ENCODE measurements at places on chromosomes 3 and 15.

DNA sequence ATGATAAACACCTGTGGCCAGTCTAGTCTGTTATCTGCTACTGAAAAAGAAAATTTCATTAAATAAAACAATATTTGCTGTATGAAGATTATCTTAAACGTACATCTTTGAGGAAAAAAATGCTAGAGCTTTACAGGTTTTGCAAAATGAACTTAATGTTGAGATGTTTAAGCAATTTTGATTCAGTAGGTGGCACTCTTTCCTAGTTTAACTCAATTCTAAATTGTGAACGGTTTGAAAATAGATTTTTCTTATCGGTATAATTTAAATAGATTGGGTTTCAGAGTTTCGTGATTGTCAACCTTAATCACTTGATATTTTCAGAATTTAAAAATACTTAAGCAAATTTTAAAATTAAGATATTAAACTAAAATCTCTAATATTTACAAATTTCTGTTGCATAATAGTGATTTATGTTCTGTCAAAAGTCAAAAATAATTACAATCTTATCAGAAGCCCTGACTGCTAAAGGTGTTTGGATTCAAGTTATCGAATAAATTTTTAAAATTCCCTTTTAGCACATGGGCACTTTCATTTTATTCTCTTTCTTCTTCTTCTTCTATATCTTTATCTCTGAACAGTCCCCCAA is 7.0 kb upstream of the RNF111 start:
- peak; percentile 39 for DNase-seq

GRCh38 chr3:57556459-57557084 is 498 bp downstream of the PDE12 start:
- DNase-seq, result peak; percentile 45

DNA sequence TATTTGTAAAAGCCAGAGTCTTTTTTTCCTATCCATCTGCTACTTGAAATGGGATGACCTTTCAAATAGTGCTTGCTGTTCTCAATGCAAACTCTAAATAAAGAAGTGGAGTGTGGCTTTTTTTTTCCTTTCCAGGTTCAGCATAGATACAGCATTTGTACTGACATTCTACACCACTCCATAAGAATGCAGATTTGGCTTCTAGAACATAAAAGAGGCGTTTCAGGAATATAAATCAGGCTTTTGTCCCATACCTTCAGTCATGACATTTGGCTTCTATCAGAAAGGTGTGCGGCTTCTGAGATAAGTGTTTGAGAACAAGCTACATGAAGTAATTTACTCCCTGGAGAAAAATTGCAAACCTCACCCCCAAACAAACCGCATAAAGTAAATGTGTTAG is 553.1 kb downstream of the FHIT start:
- no peak for DNase-seq

- no peak for DNase-seq
These were observed 4.6 kb downstream of the SEMA7A start for GRCh38 chr15:74428970-74429780.

- DNase-seq, result no peak
These were observed 855.7 kb upstream of the DPPA4 start for GRCh38 chr3:110193074-110193473.

DNA sequence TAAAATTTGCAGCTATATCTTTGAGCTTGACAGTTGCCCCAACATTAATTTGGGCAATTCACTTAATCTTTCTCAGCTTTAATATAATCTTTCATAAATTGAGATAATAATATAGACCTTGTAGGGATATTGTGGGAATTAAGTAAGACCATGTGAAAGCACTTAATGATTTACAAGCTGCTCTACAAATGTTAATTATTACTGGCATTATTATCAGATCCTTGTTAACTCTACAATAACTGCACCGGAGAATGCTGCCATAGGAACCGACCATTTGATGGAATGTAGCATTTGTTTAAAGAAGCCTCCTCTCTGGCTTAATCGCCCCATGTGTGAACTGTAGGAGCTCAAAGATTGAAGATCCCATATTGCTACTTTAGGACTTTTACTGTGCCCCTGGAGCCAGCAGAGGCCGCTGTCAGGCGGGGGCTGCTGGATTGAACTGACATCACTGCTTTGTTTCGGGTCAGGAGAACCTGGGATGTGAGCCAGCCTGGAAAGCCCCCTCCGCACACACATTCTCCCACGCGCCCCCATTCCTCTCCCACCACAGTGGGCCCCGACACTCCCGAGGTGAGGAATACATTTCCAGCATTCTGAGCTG is 154.2 kb upstream of the TNIK start:
- DNase-seq, result peak; percentile 4

DNA sequence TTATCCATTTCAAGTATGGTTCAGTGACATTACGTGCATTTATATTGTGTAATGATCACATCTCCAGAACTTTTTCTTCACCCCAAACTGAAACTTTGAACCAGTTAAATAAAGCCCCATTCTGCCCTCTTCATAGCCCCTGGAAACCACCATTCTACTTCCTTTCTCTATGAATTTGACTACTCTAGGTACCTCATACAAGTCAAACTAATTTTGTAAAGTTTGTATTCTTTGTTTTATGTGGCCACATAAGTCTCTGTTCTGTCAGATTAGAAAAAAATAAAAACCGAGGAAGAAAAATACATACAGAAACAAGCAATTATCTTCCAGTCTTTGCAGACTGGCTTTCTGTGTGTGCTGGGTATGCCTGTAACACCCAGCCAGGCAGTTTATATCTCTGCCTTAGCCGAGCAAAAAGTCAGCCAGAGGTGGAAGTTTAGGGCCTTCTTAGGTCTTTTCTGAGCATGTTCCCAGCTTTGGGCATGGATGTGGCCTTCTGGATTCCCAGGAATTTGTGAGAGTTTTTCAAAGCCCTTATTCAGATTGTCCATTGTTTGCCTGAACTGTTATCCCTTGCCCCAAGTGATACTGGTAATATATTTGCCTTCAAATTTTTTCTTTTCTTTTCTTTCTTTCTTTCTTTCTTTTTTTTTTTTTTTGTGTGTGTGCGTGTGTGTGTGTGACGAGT is 6.0 kb upstream of the GRAMD1C start:
- no peak for DNase-seq

- DNase-seq, result no peak
These were observed 33.4 kb upstream of the SRP14 start for GRCh38 chr15:40072216-40072990.

DNA sequence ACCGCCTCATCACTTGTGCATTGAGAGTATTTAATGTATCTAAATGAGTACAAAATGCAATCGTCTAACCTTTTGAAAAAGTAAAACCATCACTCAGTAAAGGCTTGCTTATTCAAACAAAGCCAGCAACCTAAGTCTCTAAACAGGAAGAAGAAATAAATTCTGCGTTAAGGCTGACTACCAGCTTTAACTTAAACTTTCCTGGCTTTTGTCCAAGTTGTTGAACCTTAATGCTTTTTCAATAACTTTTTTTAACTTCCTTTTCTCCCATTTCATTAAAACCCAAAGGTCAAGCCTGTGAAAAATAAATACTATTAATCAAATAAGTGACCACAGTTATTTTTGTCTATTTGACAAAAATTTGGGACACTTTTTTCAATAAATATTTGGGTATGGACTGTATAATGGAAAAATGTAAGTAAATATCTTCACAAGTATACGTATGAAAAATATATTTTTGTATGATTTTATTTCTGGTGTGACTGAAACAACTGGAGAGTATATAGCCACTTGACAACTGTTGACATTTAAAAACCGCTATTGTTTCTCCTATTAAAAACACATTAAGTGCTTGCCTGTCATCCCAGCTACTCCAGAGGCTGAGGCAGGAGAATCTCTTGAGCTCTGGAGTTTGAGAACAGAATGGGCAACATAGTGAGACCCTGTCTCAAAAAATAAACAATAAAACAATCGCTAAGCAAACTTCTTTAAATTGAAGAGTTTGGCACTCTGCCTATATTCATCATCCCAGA is 2.9 kb downstream of the KLHL24 start:
- DNase-seq, result no peak

- no peak for DNase-seq
These were observed 102.0 kb downstream of the CMSS1 start for GRCh38 chr3:99919694-99920093.

DNA sequence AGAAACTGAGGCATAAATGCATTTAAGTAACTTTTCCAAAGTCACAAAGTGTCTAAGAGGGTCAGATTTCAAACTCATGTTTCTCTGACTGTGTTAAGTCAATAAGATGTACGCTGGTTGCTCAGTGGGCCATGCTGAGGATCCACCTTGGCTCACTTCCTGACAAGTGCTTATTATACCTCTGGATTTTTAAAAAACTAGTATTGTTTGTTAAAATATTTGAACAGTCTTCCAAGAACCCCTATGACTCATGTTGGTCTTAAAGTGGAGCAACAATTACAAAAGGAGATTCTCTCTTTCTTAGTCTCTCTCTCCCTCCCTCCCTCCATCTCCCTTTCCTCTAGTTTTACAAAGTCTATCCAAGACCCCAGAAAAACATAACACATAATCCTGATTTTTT is 1050.2 kb downstream of the AGBL1 start:
- peak; percentile 18 for DNase-seq

DNA sequence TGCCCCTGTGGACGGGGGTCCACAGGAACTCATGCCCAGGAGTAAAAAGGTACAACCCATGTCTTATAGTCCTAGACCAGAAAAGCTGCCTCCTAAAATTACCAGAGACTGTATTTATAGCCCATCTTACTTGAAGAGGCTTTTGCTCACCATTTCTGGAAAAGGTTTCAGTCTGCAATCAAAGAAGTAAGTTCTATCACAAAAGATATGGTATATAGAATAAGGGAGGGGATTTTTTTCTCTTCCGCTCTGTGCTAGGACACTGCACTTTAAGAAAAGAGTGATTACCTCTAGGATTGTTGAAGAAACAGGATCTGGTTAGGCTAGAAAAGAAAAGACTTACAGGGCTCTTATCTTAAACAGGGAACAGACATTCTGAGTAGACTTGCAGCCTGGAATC is 2.6 kb downstream of the SSUH2 start:
- DNase-seq, result no peak

GRCh38 chr3:11168881-11169805 is 14.8 kb downstream of the HRH1 start:
- DNase-seq, result peak; percentile 84

- peak; percentile 26 for DNase-seq
These were observed 212.1 kb upstream of the EIF1B start for GRCh38 chr3:40097131-40098117.

DNA sequence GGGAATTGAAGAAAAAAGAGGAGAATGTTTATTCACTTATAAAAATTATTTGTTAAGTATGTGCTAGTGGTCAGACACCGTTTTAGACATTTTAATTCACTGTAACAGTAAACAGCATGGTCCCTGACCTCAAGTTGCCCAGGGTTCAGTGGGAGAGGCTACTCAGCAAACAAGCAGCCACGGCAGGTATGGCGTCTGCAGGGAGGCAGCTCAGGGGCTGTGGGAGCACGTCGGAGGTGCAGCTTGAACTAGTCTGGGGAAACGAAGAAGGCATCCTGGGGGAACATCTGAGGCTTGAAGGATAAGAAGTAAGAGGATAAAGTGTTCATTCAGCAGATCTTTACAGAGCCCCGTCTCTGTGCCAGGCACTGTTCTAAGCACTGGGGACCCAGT is 66.0 kb downstream of the CRTC3 start:
- DNase-seq, result no peak

- DNase-seq, result no peak
These were observed 18.2 kb downstream of the IDH3A start for GRCh38 chr15:78167227-78167888.

DNA sequence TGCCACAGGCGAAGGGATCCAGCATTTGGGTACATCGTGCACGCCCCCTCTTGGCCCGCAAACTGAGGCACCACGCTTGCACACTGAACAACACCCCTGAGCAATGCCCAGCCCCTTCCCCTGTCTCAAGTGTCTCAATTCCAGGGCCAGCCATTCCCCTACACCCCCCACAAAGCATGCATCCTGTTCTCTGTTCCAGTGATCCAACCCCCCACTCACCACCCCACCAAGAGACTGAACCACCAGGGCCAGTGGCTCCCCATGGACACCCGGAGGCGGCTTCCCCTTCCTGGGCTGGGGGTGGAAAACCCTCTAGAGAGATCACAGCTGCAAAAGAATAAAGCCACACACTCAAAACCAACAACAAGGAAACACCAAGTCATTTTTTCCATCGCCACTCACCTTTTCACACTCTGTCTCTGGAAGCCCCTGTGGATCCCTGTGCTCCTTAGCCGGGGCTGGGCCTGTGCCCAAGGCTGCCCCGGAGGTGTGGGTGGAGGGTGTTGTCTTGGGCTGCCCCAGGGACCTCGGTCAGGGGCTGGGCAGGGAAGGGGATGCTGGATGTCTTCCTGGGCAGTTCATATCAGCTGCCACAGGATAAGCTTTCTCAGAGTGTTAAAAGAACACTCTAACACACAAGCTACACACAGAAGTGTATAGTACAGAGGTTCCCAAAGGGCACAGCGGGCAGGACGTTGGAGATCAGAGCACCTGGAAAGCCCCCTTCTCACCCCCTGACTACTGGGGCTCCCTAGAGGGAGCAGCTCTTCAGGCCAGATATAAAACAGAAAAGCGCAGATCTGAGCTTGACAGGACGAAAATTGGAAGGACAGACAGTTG is 92.5 kb downstream of the CHSY1 start:
- DNase-seq, result no peak

- DNase-seq, result peak; percentile 52
These were observed 32.5 kb upstream of the TM4SF4 start for GRCh38 chr3:149442043-149442442.

- DNase-seq, result no peak
These were observed 35.4 kb upstream of the GRM7 start for GRCh38 chr3:6825524-6825923.

DNA sequence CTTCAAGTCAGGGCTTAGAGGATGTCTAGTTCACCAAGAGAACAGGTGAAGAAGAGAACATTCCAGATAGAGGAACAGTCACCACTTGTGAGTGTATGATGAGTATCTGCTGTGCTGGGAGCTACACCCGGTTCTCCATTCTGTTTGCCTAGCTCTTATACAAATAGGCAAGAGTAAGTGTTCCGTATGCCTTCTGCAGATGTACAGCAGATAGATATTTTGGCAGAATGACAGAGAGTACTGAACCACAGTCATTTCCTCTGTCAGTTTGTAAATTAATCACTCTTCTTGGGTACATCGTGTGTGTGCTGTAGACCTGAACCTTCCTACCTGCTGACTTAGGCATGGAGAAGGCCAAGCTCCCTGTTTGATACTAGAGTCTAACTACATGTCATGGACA is 108.3 kb upstream of the CTDSPL start:
- no peak for DNase-seq

DNA sequence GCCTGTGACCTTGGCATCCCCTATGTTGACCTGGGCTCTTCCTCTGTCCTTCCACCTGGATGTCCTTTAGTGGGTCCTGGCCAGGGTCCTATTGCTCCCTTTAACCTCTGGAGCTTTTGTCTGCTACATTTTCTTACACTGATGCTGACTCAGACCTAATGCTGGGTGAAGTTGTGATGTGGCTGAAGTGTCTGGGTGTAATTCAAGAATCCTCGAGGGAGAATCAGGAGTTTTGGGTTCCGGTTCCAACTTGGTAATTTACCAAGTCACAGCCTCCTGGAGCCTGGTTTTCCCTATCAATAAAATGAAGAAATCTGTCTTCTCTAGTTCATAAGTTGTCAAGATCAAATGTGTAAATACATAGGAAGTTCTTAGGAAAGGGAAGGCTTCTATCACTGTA is 25.6 kb downstream of the CEP19 start:
- no peak for DNase-seq

All from EL (cell line).